ENCODE measurements at places on chromosomes 6 and 20. TPM values are rescaled to one million over a fixed set of nuclear protein-coding genes. Genes with fewer than 3 reads are reported as not detected.

Gene FIG4
- total RNA-seq = 13.5 TPM

Gene NCOA5
- total RNA-seq = 24.6 TPM

Gene SF3B5
- total RNA-seq = 130 TPM

Gene MAP7
- 1.8 TPM for total RNA-seq

Gene GFOD1
- total RNA-seq = 3.0 TPM

Gene THBD
- total RNA-seq = not detected

Gene HLA-F
- 318 TPM for total RNA-seq

Gene C20orf144
- 0.30 TPM for total RNA-seq

Gene TBXT
- total RNA-seq = not detected

DNA sequence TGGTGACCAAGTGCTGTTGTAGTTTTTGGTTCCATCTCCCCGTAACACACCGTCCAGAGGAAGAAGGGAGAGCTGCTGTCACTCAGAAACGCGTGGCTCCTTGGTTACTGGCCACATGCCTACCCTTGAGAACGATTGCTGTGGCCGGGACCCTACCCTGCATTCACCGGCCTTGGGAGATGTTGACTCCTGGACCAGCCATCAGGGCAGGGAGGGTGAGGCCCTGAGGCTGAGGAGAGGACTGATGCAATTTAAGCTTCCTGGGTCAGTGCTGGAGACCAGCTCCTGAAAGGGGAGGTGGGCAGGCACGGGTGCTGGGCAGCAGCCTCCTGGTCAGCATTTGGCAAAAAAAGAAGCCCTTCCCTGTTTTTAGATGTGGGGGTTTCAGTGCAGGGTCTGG, 31.5 kb downstream of the ERMARD start:
- peaks cover 22% of the 10 kb centered on the region for H3K36me3 ChIP-seq
- no peak overlapping the region for H3K4me3 ChIP-seq
- no peak for DNase-seq
- no peaks in the 10 kb centered on the region for H3K4me1 ChIP-seq
- H3K27me3 ChIP-seq = no peaks in the 10 kb centered on the region
- no peak overlapping the region for H3K27ac ChIP-seq

DNA sequence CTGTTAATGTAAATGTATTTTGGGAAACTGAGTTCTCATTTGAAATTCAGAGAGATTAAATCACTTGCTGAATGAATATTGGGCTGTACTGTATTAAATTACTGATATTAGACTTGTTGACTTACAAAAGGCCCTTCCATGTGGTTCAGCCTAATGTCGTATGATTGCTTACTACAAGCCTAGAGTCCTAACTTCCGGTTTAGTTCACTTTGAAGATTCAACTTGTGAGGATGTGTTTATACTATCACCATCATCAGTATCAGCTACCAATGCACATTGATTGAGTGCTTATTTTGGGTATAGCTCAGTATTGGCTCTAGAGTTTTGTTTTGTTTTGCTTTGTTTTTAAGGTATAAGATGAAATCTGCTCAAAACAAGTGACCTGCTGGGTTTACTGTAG, 48.3 kb downstream of the FAM217A start:
- no peak for DNase-seq
- peaks cover 66% of the 10 kb centered on the region for H3K4me1 ChIP-seq
- no peaks in the 10 kb centered on the region for H3K27me3 ChIP-seq
- H3K36me3 ChIP-seq = peaks cover 61% of the 10 kb centered on the region

DNA sequence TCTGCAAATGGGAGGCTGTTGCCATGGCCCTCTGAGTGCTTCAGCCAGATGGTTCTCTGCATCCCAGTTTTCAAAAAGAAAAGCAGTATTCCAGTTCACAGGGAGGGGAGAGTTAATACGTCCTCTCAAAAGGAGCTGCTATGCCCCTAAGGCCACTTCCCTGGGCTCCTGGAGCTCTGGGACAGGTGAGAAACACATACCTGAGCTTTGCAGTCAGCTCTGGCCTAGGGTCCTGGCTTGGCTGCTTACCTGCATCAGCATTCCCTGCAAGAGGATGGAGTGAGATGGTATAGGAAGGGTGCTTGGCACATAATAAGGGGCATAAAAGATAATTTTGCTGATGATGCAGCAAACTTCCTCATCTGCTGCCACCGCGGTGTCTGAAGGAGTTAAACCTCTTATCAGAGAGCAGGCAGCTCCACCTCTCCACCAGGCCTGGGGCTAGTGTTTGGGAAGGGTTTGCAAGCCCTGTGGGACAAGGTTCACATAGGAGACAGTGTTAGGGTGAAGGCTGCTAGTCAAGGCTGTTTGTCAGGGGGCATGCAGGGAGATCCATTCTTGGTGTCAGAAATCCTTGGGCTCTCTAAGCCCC, 62.7 kb downstream of the SLC24A3 start:
- no peak overlapping the region for H3K27ac ChIP-seq
- H3K4me3 ChIP-seq = no peak overlapping the region
- H3K36me3 ChIP-seq = no peaks in the 10 kb centered on the region
- no peak for DNase-seq

- H3K36me3 ChIP-seq = no peaks in the 10 kb centered on the region
- no peaks in the 10 kb centered on the region for H3K27me3 ChIP-seq
- no peak overlapping the region for H3K4me3 ChIP-seq
- no peaks in the 10 kb centered on the region for H3K4me1 ChIP-seq
These were observed 194.9 kb downstream of the SCP2D1 start for GRCh38 chr20:19008497-19008896.

DNA sequence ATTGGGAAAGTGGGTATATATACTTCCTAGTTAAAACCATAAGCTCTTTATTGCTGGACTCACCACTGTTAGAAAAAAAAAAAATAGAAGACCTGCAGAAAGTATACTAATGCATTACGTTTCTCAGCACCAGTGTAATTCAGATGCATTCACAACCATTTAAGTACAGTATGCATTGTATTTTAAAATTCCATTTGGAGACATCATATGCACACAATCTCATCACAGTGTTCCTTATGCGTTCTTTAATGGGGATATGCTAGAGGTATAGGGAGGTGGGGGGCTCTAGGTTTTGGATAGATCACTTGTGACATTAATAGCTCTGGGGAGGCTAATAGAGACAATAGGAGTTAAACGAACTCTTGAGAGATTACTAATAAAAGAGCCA, 9.4 kb downstream of the TFAP2A start:
- no peak for DNase-seq
- H3K4me3 ChIP-seq = peak overlapping the region; percentile 0
- H3K27ac ChIP-seq = no peak overlapping the region
- H3K36me3 ChIP-seq = peaks cover 21% of the 10 kb centered on the region
- H3K4me1 ChIP-seq = peaks cover 20% of the 10 kb centered on the region

DNA sequence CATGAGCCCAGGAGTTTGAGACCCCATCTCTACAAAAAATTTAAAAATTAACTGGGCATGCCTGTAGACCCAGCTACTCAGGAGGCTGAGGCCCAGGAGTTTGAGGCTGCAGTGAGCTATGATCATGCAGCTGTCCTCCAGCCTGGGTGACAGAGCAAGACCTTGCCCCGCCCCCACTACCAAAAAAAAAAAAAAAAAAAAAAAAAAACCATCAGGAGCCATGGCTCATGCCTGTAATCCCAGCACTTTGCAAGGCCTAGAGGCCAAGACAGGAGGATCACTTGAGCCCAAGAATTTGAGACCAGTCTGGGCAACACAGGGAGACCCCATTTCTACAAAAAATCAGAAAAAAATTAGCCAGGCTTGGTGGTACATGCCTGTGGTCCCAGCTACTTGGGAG, 159.1 kb downstream of the SOBP start:
- no peak for DNase-seq
- H3K27ac ChIP-seq = no peak overlapping the region
- peaks cover 17% of the 10 kb centered on the region for H3K27me3 ChIP-seq
- H3K4me1 ChIP-seq = peaks cover 5% of the 10 kb centered on the region

DNA sequence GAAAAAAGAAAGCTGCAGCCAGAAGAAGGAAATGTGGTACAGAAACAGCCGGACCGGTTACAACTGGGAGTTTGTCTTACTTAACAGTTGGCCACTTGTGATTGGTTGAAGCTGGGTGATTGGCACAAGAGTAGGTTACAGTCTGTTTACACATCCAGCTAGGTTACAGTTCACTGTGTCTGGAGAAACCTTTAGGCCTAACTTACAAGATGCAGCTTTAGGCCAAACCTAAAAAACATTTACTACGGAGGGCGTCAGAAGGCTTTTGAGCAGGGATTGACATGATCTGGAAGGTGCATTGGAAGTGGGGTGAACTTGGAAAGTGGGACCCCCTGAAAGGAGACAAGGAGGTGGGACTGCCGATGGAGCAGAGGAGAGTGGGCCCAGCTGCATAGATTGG, 122.3 kb downstream of the BANF2 start:
- H3K27ac ChIP-seq = no peak overlapping the region
- peaks cover 4% of the 10 kb centered on the region for H3K27me3 ChIP-seq
- DNase-seq = no peak
- H3K36me3 ChIP-seq = no peaks in the 10 kb centered on the region

GRCh38 chr20:51551186-51551585, 8.7 kb upstream of the NFATC2 start:
- no peaks in the 10 kb centered on the region for H3K36me3 ChIP-seq
- peaks cover 27% of the 10 kb centered on the region for H3K27me3 ChIP-seq
- no peak for DNase-seq
- peaks cover 3% of the 10 kb centered on the region for H3K4me1 ChIP-seq
- H3K4me3 ChIP-seq = no peak overlapping the region
- H3K27ac ChIP-seq = no peak overlapping the region

GRCh38 chr6:116381000-116381399, 10.3 kb downstream of the DSE start:
- no peak for DNase-seq
- no peaks in the 10 kb centered on the region for H3K36me3 ChIP-seq
- H3K27ac ChIP-seq = no peak overlapping the region

GRCh38 chr6:106152952-106153351, 66.8 kb downstream of the PRDM1 start:
- no peak for DNase-seq
- no peak overlapping the region for H3K4me3 ChIP-seq
- peaks cover 41% of the 10 kb centered on the region for H3K4me1 ChIP-seq
- H3K36me3 ChIP-seq = peaks cover 10% of the 10 kb centered on the region
- H3K27me3 ChIP-seq = no peaks in the 10 kb centered on the region
- H3K27ac ChIP-seq = no peak overlapping the region

GRCh38 chr20:17609811-17610377, 40.0 kb downstream of the DSTN start:
- peaks cover 50% of the 10 kb centered on the region for H3K4me1 ChIP-seq
- H3K36me3 ChIP-seq = peaks cover 33% of the 10 kb centered on the region
- no peak for DNase-seq
- no peaks in the 10 kb centered on the region for H3K27me3 ChIP-seq
- H3K4me3 ChIP-seq = peak overlapping the region; percentile 58
- H3K27ac ChIP-seq = peak overlapping the region; percentile 95

- DNase-seq = no peak
- H3K4me3 ChIP-seq = no peak overlapping the region
- H3K4me1 ChIP-seq = no peaks in the 10 kb centered on the region
- H3K36me3 ChIP-seq = no peaks in the 10 kb centered on the region
- no peaks in the 10 kb centered on the region for H3K27me3 ChIP-seq
These were observed 529.9 kb upstream of the MMS22L start for GRCh38 chr6:97812940-97813339.

GRCh38 chr6:30820193-30820592, 64.1 kb upstream of the DDR1 start:
- peaks cover 31% of the 10 kb centered on the region for H3K36me3 ChIP-seq
- no peak overlapping the region for H3K4me3 ChIP-seq
- no peaks in the 10 kb centered on the region for H3K27me3 ChIP-seq
- no peak for DNase-seq

DNA sequence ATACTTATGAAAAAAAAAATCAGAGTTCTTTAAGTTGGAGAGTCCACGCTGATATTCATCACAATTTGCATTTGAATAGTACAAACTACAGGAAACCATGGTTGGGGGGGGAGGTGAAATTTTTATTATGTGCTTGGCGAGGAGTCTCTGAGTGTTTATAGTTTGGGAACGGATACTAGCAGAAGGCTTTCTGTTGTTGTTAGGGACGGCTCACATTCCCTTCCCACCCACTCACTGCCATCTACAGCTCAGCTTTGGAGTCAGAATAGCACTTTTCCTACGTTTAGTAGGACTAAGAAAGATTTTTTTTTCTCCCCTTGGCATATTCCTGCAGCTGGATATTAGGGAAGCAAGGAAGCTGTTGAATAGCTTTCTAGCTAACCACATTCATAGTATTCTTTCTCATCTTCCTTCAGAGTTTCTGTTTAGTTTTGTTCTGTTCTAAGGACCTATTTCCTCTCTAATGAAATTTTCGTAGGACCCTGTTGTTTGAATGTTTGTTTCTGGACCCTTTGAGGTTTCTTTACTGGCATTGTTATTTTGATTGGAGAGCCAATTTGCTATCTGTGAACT, 235.1 kb upstream of the ZNF217 start:
- peak overlapping the region; percentile 71 for H3K4me3 ChIP-seq
- peaks cover 48% of the 10 kb centered on the region for H3K4me1 ChIP-seq

- H3K4me3 ChIP-seq = no peak overlapping the region
- H3K27ac ChIP-seq = no peak overlapping the region
- no peaks in the 10 kb centered on the region for H3K36me3 ChIP-seq
- no peaks in the 10 kb centered on the region for H3K27me3 ChIP-seq
These were observed 176.4 kb downstream of the ARID1B start for GRCh38 chr6:156953479-156954146.
